ENCODE measurements at places on chromosomes 6 and 20.

DNA sequence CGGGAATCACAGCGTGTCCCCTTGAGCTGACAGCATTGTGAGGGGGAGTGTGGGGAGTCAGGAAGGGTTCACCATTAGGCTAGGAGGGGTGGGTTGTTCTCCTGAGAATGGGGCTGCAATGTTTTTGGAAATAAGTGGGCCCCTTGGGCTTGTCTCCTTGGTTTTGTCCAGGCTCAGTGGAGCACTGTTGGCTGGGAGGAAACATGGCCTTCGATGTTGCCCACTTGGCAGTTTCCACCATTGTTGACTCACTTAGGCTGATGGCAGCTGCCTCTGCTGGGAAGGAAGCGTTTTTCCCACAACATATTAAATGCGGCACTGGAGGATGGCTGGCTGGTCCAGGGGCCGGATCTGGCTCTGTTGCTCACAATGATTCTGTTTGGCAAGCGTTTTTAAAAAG, 512.1 kb downstream of the QKI start:
- DNase-seq: no peak

- DNase-seq: no peak
These were observed 20.8 kb downstream of the TOP1 start for GRCh38 chr20:41049451-41049850.

DNA sequence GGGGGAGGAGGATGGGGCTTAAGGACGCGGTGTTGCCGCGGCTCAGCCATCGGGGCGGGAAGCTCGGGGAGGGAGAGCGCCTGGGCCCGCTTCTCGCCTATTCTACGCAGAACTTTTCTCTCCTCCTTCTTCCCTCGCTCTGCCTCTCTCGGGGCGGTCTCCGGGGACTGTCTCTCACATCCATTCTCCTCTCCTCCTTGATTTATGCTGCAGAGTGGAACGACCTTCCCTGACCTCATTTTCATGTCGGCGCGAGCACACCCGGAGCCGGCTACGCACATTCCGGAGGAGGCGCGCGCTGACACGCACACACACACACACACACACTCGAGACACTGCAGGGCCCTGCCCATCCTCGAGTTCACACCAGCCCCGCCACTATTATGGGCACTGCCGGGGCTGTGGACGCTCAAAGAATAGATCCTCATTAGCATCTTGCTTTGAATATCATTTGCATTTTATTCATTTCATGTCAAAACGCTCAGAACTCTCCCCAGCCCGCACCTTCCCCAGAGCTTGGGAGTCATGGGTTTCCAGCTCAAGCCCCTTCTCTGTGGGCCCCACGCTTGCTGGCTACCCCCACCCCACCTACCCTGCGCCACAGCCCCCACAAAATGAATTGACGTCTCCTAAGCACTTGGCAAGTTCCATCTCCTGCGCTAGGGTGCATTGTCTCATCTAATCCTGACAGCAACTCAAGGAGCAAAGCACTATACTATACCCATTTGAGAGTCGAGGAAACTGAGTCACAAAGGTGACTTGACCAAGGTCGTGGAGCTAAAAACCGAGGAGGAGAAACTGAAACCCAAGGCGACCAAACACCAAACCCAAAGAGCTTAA, 36.8 kb downstream of the NCR2 start:
- peak; percentile 35 for DNase-seq

DNA sequence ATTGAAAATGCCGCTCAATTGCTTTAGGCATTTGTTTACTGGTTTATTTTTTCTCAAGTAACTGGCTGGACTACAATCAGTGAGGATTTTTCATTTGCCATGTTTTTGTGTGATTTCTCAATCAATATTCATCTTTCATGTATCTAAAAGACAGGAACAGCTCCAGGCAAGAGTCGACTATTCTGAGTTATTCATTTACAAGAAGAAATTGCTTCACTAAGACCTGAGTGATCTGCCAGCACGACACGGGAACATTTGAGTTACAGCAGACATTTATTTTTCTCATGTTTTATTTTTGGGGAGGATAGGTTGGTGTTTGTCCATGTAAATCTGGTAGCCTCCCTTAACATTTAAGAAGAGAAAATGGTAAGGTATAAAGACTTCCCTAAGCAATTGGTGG, 124.1 kb downstream of the CBLN4 start:
- no peak for DNase-seq

DNA sequence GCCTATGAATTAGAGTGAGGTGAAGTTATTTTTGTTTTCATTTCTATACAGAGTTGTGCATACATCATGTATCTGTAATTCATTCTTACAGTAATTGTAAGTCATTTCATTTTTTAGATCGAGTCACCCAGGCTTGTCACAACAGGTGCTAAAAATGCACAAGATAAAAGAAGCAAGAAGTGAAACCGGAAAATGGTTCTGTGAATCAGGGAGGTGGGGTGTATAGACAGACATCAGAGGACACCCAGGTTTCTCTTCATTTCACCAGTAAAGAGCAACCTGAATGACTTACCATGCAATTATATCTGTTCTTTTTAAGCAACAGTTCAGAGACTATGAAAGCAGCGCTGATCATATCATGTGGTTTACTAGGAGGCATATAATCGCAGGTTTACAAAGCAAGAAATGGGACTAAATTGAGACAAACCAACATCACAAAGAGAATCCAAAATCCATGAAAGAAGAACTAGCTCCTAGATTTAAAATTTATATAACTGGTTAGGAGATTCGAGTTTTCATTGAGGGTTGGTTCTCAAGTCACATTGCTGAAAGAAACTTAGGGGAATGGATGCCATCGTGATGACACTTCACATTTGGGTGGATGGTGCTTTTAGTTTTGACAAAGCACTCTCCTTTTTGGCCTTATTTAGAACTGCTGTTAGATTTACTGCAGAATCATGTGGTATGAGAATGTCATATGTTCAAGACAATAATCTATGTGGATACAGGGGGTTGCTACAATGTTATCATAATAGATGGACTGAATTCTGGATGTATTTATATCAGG, 27.9 kb upstream of the TBC1D7 start:
- no peak for DNase-seq

GRCh38 chr6:139544701-139545057, 170.2 kb upstream of the CITED2 start:
- DNase-seq: no peak

GRCh38 chr6:37534893-37535292, 35.2 kb upstream of the CCDC167 start:
- no peak for DNase-seq

DNA sequence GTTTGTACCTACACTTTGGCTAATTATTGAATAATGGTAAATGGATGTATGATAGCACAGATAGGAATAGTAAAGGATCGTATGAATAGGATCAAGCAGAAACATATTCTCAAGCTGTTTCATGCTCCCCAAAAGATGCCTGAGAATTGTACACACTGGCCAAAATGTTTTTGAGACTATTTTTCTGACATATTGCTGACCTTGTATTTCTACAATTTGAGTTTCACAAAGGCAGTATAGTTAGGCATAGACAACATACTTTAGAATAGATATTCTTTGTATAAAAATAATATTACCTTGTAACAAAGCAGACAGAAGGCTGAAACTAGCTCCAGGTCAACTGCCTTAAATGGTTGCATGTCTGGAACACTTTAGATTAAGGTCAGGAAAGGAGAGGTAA, 598.4 kb downstream of the COL12A1 start:
- DNase-seq: no peak

- no peak for DNase-seq
These were observed 82.6 kb upstream of the CCN6 start for GRCh38 chr6:111971181-111971841.

DNA sequence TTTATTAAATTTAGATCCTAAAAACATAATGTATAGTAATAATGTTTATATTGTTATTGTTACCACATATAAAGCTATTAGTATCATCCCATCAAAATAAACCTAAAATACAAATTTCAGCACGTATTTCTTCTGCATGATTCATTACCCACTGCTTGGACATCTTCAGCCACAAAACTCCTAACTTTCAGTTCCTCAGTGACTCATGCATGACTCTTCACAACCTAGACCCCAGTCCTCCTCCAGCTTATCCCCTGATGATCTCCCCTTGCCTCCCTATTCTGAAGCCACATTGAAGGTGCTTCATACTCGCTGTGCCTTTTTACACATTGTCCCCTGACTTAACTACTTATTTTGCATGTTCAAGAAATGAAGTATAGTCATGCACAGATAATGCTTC, 11.2 kb upstream of the GPRC6A start:
- peak; percentile 12 for DNase-seq

DNA sequence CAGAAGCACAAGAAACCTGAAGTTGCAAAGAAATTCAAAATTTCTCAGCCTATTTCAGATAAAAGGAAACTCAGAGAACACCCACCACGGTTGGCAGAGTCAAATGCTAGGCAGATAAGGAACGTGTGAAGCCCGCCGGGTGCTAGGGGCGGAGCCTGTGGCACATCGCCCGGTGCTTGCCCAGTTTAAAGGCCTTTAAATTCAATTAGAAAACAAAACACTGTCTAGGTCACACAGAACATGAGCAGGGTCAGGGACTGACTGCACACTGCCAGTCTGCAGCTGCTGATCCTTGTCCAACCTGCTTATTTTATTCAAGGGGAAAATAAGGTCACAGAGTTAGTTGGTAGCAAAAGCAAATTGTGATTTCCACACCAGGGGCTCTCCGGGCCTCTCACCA, 75.8 kb downstream of the PSMG4 start:
- no peak for DNase-seq

DNA sequence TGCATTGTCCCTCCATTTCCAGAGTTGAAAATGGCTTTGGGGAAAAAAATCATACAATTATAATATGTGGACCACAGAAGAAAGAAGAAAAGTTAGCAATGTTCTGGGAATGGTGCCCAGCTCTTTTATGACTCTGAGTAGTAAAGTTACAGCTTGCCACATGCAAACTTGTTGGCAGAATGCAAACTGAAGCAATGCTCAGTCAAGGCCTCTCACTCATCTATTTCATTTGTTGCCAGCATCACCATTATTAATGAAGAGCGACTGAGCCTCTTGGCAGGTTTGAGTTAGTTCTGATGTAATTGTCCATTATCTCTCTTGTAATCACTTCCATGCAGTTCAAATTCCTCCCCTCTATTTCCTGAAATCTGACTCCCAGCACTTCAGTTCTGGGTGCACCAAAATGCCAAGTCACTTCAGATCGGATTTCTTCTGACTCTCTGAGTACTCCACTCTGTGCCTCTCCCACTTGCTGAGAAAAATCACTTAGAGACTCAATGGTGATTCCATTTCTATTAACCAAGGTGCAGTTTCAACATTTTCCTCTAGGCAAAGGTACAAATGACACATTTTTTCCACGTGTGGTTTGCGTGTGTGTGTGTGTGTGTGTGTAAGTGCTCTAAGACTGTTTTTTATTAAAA, 154.4 kb upstream of the STMND1 start:
- DNase-seq: no peak

DNA sequence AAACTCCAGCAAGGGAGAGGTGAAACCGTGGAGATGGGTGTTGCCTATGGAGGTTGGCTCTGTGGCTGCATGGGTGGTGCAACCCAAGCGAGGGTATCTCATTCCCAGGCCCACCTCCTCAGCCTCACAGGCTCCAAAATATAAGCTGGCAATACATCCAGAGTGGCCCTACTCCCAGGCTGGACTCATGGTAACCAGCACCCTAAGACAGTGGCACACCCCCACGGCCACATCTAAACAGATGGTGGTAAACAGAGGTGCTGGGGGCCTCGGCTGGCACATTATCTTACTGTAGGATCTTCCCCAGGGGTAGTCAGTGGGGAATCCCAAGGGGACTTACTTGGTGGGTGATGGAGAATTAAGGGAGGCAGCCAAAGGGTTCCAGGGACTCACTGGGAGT, 33.7 kb upstream of the CCND3 start:
- DNase-seq: no peak

- DNase-seq: no peak
These were observed 74.1 kb upstream of the NAA20 start for GRCh38 chr20:19943061-19943521.

DNA sequence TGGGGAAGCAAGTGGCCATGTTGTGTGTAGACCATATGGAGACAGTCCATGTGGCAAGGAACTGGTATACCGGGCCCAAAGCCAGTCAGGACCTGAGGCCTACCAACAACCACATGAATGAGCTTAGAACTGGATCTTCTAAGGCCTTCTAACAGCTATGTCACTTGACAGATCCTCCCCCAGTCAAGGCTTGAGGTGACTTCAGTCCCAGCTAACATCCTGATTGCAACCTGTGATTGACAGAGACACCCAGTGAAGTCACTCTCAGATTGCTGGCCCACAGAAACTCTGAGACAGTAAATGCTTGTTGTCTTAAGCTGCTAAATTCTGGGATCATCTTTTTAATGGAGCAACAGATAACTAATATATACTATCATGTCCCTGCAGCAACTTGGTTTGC, 32.9 kb downstream of the AHI1 start:
- no peak for DNase-seq

- DNase-seq: no peak
These were observed 93.5 kb upstream of the BMP5 start for GRCh38 chr6:55968926-55969325.

GRCh38 chr20:62984666-62985443, 21.9 kb downstream of the BHLHE23 start:
- DNase-seq: no peak

- no peak for DNase-seq
These were observed 67.1 kb downstream of the FYN start for GRCh38 chr6:111806165-111806547.

- DNase-seq: no peak
These were observed 155.5 kb downstream of the PREX1 start for GRCh38 chr20:48672324-48672723.

DNA sequence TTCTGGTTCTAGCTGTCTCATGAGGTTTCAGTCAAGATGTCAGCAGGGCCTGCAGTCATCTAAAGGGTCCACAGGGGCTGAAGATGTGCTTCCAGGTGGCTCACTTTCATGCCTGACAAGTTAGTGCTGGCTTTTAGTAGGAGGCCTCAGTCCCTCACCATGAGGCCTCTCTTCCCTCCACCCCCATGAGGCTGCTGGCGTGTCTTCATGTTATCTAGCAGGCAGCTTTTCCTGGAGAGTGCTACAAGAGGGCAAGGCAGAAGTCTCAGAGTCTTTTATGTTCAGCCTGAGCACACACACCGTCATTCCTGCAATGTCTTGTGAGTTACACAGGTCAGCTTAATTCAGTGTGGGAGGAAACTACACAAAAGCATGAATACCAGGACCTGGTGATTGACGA, 769.9 kb downstream of the HDGFL1 start:
- DNase-seq: no peak
